ENCODE measurements at places on chromosomes 6 and 20.
A peak's percentile ranks its signal among the peaks of the same experiment; 100 is the strongest.

DNA sequence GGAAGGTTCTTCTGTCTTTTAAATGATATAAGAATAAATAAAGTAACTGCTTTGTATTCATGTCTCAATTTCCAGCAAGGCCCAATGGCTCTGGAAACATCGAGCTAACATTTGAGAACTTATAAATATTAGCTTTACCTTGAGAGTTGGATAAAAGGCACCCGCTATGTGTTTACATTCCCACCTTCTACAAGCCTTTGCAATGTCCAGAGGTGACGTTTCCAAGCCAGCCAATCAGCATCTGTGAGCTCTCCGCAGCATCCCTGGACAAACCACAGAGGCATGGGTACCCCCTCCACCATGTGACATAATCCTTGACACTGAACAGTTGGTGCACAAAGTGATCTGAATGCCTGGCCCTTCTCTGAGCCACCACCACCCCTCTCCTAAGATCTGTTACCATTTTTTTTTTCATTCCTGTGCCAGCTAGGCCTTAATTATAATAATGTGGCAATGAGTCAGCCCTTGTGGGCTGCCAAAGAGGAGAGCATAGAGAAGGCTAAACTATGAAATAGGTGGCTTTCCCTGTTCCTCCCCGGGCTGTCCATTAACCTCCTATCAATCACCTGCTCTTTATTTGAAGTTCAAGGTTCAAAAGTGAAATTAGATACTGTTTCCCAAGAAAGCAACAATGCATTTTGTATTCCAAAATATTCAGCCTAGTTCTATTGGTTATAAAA is 4.1 kb downstream of the CBLN4 start:
- no peak for DNase-seq

GRCh38 chr6:142013287-142013686 is 119.4 kb upstream of the GJE1 start:
- no peak for DNase-seq

DNA sequence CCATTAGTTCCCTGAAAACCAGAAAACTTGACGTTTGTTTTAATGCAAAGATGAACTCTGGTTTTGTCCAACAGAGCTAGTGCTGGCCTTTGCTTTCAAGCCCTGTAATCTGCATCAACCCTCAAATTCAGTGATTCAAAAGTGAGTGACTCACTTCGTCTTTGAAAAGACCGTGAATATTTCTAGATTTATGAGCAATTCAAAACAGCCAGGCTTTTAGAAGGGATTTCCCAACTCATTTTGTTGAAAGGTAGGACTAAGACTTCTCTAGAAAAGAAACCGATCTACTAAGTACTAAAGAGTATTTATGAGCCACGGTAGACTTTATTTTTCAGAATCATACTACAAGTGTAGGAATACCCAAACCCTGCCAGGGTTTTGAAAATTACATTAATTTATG is 121.5 kb downstream of the UST start:
- DNase-seq, result no peak

DNA sequence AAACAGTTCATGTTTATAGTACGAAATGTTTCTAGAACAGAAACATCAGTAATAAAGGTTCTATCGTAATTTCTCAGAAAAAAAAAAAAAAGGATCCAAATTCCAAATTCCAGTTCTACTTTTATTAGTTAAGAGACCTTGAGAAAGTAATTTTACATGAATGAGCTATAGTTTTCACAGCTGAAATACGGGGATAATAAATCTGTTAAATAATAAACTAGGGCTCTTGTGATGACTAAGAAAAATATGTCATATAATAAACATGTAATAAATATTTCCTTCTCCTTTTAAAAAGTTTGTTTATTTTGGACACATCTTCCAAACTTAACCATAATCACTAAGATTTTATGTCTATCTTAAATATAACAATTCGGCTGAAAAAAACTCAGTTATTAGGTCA is 17.8 kb downstream of the RARS2 start:
- DNase-seq, result no peak

DNA sequence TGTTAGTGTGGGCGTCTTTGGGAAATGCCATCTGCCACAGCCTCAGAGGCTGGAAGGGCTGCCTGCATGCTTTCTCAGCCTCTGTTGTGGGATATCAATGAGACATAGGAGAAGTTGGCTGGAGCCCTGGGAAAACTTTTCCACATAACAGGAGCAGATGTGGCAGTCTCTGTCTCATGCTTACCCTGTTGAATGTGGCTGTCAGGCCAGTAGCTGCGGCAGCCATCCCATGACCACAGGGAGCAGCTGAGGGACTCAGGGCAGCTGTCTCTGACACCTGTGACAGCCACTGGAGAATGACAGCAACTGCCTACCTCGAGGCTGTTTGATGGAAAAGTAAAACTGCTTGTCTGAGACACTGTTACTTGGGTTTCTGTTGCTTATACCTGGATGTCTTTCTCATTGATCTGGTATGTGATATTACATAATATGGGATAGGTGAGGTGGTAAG is 64.4 kb downstream of the TULP4 start:
- DNase-seq, result no peak

GRCh38 chr6:38404900-38405556 is 234.7 kb downstream of the BTBD9 start:
- no peak for DNase-seq

DNA sequence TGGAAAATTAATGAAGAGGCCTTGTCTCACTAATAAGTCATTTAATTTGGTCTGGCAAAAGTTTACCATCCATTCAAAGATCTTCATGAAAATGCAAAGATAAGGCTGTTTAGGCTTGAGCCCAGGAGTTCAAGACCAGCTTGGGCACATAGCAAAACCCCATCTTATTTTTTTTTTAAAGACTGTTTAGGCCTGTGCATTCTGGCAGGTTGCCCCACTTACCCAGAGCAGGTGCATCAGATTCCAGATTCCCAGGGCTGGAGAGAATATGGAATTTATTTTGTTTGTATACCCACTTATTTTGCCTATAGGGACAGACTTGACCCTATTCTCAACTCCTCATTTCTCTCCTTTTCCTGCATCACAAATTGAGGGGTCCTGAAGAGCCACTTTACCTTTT is 5.7 kb downstream of the FOXO3 start:
- no peak for DNase-seq

DNA sequence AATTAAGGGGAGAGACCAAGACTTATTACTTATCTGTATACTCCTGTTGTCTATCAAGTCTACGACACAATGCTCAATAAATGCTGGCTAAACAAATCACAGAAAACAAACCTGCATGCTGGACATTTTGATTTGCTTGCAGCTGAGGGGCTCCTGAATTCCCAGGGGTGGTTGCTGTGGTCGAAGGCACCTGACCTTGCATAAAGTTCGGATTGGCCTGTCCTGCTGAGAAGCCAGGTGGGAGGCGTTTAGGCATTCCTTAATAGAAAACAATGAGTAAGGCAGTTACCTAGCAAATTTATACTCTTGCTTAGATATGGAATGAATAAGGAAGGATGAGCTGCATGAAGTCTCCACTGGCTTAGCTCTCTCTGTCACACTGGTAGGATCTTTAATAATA is 50.5 kb downstream of the TP53INP2 start:
- no peak for DNase-seq

DNA sequence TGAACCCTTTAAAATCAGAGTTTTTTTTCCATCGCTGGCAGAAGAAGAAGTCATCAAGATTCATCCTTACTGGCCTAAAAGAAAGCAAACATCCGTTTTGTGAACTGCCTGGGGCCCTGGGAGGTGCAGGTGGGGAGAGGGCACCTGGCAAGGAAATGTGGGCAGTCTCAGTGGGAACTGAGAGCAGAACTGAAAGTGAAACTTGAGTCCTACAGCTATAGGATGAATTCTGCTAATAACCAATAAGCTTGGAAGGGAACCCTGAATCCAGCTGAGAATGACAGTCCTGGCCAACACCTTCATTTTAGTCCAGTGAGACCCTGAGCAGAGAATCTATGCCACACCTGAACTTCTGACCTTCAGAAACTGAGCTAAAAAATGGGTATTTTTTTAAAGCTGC is 130.1 kb upstream of the ASCC3 start:
- no peak for DNase-seq

GRCh38 chr20:4633780-4634179 is 87.9 kb upstream of the PRND start:
- DNase-seq, result no peak

DNA sequence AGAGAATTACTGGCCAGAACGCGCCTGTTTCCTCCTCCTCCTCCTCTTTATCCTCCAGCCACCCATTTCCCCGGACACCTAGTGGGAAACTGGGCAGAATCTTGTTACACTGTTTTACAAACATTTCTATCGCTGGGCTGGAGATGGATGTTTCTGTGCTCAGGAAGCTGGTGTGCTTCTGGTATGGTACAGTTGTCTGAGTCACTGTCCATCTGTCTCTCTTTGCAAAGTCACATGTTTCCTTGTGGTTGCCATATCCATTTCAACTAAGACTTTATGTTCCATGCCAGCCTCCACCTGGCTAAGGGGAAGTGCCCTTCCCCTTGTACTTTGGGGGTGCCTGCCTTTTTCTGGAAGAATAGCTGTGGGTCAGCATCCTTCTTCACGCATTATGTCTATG is 52.9 kb upstream of the SLC22A16 start:
- DNase-seq, result peak; percentile 64

- DNase-seq, result no peak
These were observed 26.1 kb upstream of the RIPPLY2 start for GRCh38 chr6:83827050-83827449.

DNA sequence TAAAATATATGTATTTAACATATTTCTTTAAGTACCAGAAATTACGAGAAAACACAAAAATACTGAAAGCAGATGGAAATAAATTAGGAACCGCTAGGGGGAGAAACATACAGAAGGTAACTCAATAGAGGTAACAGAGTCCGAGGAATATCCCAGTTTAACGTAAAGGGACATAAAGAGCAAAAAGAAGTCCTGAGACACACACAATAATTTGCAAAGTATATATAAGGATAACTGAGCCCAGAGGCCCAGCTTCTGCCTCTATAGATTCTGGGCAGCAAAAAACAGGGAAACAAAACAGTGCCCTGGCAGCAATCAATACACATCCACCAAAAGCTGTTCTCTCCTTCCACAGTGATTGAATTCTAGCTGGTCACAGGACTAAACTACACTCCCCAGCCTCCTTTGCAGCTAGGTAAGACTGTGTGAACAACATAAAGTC is 15.1 kb downstream of the TBC1D32 start:
- no peak for DNase-seq

DNA sequence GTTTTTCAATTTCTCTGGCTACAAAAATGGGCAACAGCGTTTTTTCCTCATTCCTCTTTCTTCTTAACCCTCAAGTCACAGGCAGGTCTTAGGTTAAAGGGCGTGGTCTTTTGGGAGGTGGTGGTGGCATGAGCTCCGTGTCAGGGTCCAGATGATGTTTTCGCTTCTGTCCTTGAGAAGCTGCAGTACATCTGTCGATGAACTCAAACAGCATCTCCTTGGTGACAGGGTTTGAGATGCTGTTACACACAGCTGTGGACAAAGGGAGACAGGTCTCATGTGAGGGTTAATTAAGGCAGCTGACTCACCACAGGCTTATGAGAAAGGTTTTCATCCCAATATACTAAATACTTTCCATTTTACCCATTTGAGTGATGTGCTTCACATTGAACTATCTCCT is 350.8 kb downstream of the RNGTT start:
- no peak for DNase-seq

DNA sequence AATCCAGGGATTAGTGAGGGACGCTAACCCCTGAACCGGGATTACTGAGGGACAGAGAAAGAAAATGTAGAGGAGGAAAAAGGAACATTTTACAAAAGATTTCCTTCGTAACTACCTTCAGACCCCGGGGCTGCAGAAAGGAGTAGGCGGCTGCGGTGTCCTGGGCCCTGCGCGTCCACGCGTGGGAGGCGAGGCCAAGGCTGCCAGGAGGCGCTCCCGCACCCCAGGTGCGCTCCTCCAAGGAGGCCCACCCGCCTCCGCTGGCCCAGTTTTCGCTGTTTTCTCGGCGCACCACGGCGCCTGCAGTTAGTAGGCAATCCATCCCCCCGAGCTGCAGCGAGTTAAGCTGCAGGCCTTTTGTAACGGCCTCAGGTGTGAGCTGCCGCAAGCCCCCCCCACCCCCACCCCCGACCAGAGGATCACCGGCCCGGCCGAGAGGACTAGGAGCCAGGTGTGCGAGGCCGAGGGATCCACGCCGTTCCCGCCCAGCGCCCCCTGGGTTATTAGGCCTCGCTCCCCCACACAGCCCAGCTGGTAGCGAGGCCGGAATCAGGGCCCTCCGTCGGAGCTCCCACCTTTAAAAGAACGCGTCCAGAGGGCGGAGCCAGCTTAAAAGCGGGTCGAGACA is 380.3 kb upstream of the ARID1B start:
- no peak for DNase-seq

DNA sequence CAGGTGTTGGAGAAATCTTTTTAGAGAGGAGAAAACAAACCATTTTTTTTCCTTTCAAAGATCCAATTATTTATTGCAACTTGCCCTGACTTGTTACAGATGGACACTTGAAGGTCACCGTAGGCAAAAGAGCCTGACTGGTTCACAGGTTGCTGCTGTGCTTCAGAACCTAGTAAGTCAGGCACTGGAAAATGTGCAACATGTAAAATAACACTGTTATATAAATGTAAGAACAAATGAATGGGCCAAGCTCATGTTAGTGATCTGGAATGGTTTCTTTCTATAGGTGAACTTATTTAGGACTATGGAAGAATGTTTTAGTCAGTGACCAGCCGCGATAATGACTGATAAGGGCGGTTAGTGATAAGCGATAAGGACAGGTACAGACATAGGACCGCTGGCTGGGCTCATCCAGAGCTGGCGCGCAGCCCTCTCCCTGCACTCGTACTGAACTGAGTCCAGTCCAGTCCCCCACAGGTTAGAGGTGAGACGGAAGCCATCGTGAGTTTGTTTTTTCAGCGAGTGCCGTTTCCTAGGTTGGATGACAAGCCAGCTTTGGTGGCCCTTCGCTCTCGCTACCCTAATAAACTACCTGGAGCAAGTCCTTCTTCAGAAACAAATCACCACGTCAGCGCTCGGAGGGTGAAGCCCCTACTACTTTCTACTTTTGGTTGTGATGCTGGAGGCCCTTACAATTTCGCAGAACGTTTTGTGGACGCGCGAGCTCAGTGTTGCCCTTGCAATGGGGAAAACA is 94.4 kb upstream of the PRDM1 start:
- DNase-seq, result no peak

- no peak for DNase-seq
These were observed 486.3 kb upstream of the MARCKS start for GRCh38 chr6:113370508-113371502.

GRCh38 chr20:50356962-50357782 is 153.0 kb upstream of the PTPN1 start:
- DNase-seq, result no peak

GRCh38 chr6:125945378-125946141 is 11.0 kb upstream of the HINT3 start:
- DNase-seq, result no peak

GRCh38 chr6:71190809-71191208 is 97.8 kb upstream of the OGFRL1 start:
- DNase-seq, result no peak

DNA sequence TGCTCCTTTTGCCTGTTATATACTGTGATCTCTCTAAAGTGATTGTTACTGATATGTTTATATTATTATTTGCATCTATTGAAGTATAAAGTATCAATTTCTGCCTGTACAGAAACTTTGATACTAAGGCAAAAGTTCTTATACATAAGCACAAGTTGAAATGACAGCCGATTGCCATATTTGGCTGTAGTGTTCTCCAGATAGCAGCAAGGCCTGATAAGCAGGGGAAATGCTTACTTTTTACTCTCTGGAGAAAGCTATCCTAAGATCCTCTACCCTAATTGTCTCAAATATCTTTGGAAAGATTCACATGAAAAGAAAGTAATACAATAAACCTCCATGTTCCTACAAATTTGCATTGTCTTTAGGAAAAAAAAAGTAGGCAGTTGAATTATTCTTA is 31.4 kb downstream of the SENP6 start:
- DNase-seq, result no peak

Data from HL-60 (cell line).